ENCODE measurements at places on chromosomes 4 and X.
A peak's percentile ranks its signal among the peaks of the same experiment; 100 is the strongest.

GRCh38 chr4:121011138-121011537 lies 61.2 kb downstream of the NDNF start:
- no peak for DNase-seq

DNA sequence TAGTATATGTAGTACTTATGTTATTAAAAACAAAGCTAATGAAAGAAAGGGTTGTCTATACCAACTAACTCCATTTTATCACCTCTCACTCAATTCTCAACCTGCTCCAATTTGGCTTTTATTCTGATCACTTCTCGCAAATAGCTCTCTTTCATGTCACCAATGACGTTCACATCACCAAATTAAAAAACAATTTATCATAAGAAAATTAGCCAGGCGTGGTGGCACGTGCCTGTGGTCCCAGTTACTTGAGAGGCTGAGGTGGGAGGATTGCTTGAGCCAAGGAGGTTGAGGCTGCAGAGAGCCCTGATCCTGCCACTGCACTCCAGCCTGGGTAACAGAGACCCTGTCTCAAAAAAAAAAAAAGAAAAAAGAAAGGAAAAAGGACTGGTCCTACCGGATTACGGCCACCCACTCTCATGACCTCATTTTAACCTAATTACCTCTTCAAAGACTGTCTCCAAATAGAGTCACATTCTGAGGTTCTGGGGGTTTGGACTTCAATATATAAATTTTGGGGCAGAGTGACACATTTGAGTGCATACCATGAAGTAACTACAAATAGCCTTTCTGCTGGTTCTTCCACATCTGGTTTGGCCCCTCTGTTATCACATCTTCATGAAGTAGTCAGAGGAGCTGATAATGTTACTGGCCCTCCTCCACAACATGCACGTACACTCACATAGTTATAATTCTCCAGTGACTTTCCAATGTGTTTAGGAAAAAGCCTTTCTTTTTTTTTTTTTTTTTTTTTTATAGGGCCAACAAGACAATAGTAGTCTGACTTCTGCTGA lies 15.8 kb upstream of the RBMX start:
- no peak for DNase-seq

GRCh38 chr4:87002682-87003043 lies 67.9 kb downstream of the AFF1 start:
- no peak for DNase-seq

- DNase-seq: no peak
Observed at GRCh38 chrX:18174209-18174608, 46.5 kb downstream of the BEND2 start.

DNA sequence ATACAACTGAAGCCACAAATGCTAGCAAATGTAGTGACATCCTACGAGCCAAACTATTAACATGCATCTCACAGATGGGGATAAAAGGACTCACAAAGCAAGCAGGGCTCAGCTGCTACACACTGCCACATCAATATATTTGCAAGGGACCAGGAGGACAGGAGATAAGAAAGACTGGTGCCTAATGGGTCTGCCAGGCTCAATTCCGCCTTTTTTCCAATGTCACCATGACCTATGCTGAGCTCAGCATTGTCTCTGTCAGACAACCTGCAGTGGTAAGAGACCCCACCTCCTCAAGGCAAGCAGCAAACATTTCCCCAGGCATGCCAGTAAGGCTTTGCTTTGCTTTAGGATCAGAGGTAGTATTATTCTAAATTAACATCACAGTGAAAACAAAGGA lies 435 bp downstream of the DCX start:
- no peak for DNase-seq

- no peak for DNase-seq
Observed at GRCh38 chr4:130028552-130028951, 932.6 kb downstream of the C4orf33 start.

GRCh38 chr4:109959195-109959594 lies 46.5 kb downstream of the EGF start:
- DNase-seq: no peak

DNA sequence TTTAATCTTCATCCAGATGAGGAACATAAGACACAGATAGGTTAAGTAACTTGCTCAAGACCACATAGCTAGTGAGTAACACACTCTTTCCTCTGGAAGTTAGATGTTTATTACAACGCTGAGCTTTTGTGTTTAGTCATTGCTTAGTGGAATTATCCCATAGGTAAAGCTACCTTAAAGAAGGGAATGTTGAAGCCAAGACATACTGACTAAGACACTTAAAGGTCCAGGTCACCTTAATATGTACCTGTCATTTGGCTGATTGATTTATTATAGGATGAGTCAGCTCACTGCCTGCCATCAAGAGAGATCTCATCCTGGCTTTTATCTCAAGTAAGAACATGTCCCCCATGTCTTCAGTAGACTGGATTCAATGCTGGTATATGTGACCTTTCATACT lies 53.4 kb downstream of the KDR start:
- DNase-seq: no peak

DNA sequence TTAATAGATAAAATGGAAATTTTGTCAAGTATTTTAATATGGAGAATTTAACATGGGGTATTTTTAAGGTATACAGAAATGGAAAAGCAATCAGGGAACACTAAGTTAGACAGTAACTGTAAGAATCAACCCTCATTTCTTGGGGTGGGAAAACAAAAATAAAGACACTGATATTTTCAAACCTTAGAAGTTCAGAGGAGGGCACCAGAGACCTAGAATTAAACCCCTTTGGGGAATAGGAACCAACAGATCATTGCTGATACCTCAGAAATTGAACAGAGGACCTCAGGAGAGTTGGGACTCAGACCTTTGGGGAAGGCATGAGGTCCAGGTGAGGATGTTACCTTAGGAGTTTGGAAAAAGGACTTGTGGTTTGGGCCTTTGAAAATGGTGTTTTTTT lies 435.6 kb downstream of the TMA16 start:
- DNase-seq: no peak

DNA sequence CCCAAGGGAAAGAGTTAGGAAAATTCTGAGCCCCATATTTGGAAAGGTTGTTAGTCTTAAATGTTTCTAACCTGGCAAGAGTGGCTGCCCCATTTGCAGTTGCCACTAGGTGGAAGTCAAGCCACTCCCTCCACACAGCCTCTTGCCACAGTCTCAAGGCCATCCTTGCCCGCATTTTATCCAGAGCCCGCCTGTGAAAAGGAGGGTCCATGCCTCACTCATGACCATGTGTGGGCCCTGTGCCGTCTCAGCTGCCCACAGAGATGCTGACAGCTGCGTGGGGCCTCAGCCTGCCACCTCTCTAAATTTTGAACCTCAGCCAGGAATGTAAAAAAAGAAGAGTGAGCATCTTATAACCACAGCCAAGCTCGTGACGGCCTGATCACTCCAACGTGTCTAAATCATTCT lies 201.5 kb upstream of the FAM241A start:
- DNase-seq: no peak

DNA sequence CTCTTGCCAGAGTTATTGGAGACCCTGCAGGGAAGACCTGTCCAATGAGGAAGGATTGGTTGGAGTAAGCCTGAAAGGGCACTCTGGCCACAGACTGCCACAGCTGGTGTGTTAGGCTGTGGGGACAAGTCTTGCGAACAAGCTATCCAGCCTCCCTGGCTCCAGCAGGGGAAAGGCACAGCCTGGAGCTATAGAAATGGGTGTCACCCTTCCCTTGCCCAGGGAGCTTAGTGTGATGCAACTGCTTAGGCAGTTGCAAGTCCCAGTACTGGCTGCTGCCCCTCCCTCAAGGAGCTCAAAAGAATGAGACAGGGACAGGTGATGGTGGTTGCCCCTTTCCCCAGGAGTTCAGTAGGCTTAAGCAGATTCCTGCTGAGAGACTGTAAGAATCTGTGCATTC lies 165.7 kb upstream of the CT83 start:
- no peak for DNase-seq

- DNase-seq: no peak
Observed at GRCh38 chrX:109742722-109743121, 9.7 kb upstream of the ACSL4 start.

GRCh38 chr4:109755656-109756055 lies 25.8 kb upstream of the PLA2G12A start:
- no peak for DNase-seq

DNA sequence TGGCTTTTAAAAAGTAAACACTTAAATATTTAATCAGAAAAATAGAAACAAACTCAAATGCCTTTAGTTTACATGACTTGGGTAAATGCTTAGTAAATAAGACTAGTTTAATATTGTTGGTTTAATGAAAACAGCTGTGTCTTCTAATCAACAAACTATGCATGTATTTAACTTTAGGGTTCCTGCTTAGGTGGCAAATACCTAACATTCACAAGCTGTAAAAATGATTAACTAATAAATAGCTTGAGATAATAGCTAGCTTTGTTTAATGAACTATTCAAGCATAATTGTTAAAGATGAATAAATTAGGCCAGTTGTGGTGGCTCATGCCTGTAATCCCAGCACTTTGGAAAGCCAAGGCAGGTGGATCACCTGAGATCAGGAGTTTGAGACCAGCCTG lies 30.0 kb upstream of the USP46 start:
- no peak for DNase-seq

- no peak for DNase-seq
Observed at GRCh38 chr4:163744861-163745260, 250.4 kb downstream of the TMA16 start.

GRCh38 chr4:172352356-172352755 lies 539.2 kb downstream of the GALNTL6 start:
- no peak for DNase-seq

DNA sequence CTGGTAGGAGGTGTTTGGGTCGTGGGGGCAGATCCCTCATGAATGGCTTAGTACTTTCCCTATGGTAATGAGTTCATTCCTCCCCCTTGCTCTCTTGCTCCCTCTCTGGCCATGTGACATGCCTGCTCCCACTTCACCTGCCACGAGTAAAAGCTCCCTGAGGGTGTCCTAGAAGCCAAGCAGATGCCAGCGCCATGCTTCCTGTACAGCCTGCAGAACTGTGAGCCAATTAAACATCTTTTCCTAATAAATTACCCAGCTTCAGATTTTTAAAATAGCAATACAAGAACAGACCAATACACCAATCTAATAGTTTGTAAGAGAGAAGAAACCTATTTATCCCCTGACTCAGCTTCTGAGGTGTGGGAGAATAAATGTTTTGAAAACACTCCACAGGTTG lies 60.5 kb downstream of the FGFBP1 start:
- DNase-seq: no peak

DNA sequence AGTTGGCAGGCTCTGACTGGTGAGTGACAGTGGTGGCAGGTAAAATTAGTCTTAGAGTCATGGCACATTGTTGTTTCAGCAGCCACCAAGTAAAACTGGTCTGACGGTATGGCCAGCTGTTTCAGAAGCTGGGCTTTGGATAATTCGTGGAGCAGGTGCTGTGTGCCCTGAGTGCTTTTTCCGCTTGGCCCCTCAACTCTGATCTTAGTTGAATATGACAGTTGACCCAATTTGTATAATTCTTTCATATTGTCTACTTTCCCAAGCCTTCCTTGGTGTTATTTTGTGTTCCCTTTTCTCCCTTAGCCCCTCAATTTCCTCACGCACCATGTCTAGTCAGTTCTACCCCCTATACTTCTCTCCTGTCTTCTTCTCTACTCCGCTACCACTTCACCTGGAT lies 32.0 kb downstream of the CDS1 start:
- DNase-seq: no peak

- no peak for DNase-seq
Observed at GRCh38 chr4:87901422-87901992, 68.7 kb downstream of the MEPE start.

GRCh38 chr4:170610434-170610833 lies 520.7 kb upstream of the AADAT start:
- DNase-seq: no peak

DNA sequence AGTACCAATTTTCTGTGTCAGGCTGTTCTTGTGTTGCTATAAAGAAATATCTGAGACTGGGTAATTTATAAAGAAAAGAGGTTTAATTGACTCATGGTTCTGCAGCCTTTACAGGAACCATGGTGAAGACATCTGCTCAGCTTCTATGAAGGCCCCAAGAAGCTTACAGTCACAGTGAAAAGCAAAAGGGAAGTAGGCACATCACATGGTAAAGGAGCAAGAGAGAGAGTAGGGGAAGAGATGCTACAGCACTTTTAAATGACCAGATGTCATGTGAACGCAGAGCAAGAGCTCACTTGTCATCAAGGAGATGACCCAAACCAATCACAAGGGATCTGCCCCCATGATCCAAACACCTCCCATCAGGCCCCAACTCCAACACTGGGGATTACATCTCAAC lies 174.3 kb downstream of the ATP10D start:
- no peak for DNase-seq

DNA sequence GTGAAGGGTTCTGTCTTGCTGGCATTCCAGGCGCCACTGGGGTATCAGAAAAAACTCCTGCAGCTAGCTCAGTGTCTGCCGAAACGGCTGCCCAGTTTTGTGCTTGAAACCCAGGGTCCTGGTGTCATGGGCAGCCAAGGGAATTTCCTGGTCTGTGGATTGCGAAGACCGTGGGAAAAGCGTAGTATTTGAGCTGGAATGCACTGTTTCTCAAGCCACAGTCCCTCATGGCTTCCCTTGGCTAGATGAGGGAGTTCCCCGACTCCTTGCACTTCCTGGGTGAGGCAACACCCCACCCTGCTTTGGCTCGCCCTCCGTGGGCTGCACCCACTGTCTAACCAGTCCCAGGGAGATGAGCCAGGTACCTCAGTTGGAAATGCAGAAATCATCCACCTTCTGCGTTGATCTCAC lies 40.1 kb downstream of the NOP14 start:
- no peak for DNase-seq

DNA sequence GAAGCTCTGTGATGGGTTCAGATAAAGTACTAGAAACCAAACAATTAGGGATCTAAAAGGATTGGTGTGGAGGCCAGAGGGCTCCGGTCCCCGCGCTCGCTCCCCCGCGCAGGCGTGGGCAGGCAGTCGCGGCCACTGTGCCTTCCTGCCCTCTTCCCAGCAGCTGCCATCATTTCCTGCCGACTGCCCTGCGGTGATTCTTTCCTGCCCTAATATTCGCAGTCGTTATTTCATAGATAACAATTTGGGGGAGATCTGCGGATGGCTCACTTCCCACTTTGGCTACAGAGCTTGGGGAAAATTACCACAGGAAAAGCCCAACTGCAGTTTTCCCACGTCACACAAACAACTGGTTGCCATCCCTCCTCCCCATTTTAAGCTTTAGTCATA lies 2.2 kb downstream of the GRIA2 start:
- no peak for DNase-seq

- no peak for DNase-seq
Observed at GRCh38 chr4:111064342-111064993, 441.6 kb upstream of the PITX2 start.

DNA sequence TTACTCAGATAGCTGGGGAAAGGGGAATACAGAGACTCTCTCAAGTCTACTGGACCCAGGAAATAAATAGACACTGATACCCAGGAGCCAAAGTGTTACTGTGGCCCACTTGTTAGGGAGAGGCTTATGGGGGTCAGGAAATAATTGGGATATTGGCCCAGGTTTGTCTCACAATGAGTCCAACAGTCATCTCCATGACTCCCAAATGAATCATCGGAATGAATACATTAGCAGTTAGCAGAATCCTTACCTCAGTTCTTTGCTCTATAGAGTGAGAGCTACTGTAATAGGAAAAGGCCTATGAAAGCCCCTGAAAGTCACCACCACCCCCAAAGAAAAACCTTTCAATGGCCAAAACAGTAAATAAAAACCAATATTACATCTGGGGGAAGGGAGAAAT lies 42.4 kb upstream of the ARHGEF6 start:
- no peak for DNase-seq

- DNase-seq: peak; percentile 29
Observed at GRCh38 chr4:54063737-54064316, 578 bp downstream of the CHIC2 start.

Data from activated naive CD4-positive, alpha-beta T cell treated with Interleukin-2 at 50 U/mL for 16 hours (primary cell).